Natural killer cell (primary cell): ENCODE measurements at places on chromosomes 16 and 17.

- DNase-seq = no peak
These were observed 18.9 kb downstream of the CYB5D2 start for GRCh38 chr17:4161967-4162305.

DNA sequence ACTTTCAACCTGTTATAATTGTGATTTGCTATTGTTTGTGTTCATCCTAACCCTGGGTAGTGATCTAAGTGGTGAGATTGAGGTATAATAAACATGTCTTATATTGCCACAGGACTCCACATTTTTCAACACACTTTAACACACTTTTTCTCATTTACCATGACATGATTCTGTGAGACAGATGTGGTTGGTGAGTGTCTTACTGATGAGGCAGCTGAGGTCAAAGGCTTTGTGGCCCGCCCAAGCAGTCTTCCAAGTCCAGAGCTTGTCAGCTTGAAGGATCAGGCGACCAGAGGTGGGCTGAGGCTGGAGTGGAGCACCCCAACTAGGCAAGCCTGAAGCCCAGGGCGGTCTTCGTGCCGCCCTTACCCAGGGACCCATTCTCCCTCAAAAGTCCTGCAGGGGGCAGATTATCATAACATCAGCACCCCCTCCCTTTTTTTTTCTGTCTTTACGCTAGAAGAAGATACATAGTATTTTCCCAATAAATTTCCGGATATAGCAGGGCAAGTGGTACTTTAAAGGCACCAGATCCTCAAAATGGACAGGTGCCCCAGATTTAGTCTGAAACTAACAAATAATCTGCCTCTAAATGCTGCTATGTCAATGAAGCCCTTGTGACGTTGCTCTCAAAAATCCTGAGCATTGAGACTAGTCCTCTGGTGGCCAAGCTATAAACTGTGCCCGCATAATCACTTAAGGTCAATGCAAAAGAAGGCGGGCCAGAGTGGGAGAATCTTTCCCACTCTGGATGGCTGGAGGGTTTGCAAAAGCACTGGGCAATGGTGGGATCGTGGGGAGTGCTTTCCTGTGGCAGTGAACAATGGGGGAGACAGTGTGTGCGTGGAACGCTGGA is 21.1 kb downstream of the KCTD19 start:
- DNase-seq = no peak

DNA sequence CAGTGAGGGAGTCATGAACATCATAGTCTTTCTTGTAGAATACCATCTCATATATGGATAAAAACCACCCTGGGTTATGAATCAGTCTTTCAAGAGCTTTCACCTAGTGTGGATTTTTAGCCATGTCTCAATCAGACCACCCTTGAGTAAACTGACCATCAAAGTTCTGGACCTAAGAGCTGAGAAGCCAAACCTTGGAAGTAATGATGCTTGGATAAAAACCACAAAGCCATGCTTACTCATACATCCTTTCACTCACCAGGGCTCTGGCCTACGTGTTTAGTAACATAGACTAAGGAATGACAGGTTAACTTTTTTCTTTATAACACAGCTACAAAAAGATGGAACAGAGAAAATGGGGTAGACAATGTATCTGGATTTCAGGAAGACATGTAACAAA is 167.2 kb downstream of the STX8 start:
- DNase-seq = no peak

- no peak for DNase-seq
These were observed 290 bp downstream of the TLCD1 start for GRCh38 chr17:28725660-28726225.

DNA sequence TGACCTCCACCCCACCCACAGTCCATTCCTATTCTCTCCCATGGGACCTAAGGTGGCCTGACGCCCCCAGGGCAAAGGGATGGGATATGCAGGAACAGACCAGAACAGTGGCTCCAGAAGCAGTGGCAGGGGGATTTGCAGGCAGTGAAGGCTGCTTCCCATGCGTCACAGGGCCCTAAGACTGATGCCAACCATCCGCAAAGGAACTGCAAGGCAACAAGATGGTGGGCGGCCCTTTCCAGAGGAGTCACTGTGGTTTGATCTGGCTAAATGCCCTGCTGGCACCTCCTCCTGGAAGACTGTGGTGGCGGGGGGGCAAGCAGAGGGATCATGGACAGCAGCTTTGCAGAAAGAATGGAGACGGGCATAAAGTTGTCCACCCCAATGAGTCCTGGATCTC is 4.4 kb upstream of the SLC39A11 start:
- DNase-seq = no peak

DNA sequence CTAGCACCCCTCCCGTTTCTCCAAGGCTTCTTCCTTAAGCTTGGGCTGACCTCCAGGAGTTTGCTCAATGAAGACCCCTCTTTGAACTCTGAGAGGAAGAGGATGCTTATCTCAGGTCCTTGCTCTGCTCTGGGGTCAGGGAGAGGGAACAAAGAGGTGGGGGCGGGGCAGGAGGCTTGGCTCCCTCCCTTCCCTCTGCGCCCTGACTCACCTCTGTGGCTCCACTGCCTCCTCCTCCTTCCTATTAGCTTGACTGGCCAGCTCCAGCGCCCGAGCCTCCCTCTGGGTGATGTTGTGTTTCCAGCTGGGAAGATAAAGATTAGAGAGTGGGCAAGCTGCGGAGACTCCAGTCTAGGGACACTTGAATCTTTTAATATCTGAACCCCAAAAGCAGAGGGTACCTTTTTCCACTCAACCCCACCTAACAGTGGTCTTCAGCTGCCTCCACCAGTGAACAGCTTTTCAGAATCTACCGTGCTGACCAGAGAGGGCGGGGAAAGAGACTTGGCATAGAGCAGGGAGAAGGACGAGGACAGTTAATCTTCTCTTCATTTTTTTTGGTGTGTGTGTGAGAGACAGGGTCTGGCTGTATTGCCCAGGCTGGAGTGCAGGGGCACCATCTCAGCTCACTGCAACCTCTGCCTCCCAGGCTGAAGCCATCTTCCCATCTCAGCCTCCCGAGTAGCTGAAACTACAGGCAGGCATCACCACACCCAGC is 6.7 kb downstream of the GIP start:
- no peak for DNase-seq

GRCh38 chr17:70862295-70862694 is 693.0 kb downstream of the KCNJ2 start:
- DNase-seq = no peak

DNA sequence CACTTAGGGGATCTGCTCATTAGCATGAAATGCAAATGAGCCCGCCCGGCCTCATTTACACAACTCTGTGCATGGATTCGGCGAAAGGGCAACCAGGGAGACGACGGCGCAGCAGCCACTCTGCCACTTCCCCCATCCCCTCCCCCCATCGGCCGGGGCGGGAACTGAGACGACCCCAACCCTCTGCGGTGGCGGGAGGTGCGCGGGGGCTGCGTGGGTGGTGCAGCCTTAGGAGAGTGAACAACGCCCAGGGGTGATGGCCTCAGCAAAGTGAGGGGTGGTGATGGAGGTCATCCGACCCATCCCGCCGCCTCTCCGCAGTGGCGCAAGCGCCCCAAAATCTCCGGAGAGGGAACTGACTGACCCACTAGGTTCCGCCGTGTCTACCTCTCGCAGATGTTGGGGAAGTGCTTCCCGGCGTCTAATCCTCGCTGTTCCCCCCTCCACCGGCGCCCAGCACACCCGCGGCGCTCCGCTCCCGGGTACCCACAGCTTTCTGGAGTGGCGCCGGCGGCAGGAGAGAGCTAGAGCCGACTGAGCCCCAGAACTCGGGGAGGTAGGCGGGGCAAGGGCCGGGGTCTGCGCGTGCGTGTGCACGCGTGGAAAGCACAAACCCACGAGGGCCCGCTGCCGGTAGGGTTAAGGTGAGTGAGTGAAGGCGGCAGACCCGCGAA is 1.4 kb upstream of the CACNA1G start:
- no peak for DNase-seq

- DNase-seq = peak; percentile 21
These were observed 498 bp downstream of the PKMYT1 start for GRCh38 chr16:2979669-2980226.

DNA sequence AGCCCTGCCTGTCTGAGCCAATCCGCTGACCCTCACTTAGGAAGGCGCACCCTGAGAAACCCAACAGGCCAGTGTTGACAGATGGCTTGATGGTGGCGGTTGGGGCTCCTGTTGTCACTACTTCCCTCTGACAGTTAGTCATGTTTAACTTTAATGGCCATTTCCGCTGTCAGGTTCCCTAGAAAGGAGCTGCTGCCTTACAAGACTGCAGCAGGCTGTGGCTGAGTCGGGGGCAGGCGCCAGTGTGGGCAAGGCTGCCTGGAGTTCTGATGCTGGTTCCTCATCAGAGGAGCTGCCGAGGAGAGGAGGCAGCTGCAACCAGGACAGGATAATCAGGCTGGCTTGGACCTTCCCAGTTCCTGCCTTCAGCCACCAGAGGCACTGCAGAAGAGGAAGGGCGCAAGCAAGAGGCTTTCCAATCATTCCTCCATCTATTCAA is 223.2 kb upstream of the DYNLRB2 start:
- no peak for DNase-seq

DNA sequence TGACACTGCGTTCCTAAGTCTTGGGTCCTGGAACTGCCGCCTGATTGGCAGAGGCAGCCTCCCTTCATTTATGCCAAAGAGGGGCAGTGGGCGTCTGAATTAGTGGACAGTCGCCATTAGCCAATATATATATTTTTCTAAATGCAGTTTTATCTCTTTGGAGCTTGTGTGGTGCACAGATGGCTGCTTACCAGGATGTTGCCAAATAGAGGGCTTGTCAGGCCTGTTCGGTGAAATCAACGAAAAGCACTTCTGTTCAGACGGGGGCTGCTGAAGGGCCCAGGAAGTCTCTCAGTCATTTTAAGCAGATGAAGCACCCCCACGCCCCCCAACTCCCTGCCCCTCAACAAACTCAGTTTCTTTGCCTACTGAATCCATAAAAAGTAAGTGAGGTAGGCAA is 66.0 kb downstream of the RAP1GAP2 start:
- no peak for DNase-seq

DNA sequence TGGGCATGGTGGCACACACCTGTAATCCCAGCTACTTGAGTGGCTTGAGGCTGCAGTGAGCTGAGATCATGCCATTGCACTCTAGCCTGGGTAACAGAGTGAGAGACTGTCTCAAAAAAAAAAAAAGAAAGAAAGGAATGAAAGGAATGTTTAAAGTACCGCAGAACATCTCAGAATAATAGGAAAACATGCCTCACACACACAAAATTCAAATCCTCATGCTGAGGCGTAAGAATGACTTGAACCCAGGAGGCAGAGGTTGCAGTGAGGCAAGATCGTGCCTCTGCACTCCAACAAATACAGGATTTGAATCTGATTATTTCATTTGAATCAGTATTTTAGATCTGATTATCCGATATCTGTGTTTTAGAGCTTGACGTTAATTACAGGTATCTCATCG is 21.3 kb upstream of the GAA start:
- DNase-seq = no peak

DNA sequence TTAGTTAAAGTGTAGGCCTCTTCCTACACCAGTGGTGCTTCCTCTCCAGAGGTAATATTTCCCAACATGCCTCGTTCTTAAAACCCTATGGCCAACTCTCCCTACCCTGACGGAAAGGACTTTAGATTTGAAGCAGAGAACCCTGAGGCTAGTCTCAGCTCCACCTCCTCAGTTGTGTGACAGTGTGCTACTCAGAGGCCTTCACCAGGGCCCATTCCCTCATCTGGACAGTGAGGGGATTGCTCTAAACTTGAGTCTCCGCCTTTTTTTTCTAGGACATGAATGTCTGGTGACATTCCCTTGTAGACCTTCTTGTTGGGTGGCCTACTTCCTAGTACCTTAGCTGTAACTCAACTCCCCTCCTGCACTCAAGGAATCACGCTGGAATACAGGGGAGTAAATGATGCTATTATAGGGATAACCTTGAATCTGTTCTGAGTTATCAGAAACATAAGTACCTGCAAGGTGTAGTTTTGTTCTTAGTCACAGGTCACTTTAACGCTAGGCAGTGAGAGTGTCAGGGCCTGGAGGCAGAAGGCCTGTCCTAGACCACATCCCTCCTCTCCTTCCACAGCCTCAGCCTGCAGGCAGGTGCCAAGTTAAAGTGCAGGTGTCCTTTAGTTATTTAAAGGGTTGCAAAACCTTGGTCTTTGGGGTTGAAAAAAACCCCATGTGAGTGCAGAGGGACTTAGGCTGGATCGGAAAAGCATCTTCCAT is 26.9 kb downstream of the LDHD start:
- no peak for DNase-seq

DNA sequence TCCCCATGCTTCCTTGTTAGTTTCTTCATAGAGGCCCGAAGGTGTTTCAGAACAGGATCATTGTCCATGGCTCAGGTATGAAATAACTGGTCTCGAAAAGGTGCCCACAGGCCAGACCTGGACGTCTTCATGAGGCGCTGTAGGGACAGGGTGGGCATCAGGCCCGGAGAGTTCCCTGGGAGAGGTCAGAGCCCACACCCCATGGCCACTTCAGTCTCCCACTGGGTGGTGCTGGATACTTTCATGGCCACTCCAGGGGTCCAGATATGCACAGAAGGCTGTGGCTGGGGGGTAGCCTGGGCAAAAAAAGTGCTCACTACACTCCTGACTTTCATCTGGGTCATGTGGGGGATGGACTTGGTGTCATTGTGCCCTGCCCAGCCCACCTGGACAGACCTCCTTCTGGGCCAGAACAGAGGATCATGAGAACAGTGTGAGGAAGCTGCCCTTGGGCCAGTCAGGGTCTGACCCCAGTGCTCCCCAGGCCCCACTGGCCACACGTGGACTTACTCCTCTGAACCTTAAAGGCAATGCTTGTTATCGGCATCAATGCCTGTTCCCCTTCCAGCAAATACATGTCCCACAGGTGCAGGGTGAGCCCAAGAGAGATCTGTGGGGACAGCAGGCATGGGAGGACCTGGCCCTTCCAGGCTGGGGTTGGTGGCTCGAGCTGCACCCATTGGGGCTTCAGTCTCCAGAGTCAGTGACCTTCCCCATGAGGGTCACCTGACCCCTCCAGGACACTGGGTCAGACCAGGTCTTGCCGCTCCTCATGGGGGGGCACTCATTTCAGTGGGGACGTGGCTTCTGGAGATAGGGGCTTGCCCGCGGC is 36.9 kb downstream of the LGALS9 start:
- DNase-seq = no peak

GRCh38 chr17:76554131-76554530 is 14.3 kb downstream of the PRCD start:
- no peak for DNase-seq

DNA sequence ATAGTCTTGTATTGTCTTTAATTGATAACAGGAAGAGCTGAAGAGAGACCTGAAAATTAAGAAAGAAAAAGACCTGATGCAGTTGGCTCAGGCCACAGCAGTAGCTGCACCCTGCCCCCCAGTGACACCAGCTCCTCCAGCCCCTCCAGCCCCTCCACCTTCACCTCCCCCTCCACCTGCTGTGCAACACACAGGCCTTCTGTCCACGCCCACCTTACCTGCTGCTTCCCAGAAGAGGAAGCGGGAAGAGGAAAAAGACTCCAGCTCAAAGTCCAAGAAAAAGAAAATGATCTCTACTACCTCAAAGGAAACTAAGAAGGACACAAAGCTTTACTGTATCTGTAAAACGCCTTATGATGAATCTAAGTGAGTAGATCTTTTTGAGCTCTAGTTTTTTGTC is 36.8 kb downstream of the C17orf58 start:
- DNase-seq = no peak

DNA sequence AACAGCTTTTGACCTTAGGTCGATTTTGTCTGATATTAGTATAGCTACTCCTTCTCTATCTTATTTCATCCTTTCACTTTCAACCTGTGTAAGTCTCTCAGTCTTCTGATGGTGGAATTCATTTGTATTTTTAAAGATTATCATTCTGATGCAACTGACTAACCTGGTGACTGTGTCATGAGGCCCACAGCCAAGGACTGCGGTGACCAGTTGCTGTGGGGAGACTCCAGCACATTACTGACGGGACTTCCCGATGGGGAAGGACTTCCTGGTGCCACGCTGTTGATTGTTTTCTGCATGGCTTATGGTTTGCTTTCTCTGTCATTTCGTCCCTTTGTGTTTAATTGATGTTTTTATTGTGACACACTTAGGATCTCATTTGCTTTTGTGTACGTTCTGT is 34.2 kb downstream of the RMI2 start:
- peak; percentile 65 for DNase-seq
